GM12865 (cell line): ENCODE measurements at places on chromosomes 16 and 17.

DNA sequence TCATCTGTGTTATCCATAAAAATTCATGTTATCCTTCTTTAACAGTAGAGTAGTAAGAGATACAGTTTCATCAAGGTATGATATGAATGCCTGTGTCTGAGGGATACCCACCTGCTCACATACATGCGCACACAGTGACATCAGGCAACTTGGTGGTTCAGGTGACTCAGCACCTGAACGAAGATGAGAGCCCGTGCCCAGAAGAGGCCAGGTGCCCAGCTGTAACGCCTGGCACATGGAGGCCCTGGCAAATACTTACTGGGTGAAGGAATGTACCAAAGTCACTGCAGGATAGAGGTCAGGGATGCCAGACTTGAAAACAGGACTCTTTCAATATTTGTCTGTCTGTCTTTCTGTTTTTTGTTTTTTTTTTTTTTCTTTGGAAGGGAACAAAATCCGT, 72.6 kb upstream of the LGALS9 start:
- DNase-seq = no peak

- no peak for DNase-seq
These were observed 215.5 kb upstream of the RPL38 start for GRCh38 chr17:73987845-73988509.

GRCh38 chr16:12576878-12577277, 226.8 kb downstream of the CPPED1 start:
- DNase-seq = no peak

- no peak for DNase-seq
These were observed 13.9 kb downstream of the LRRC37B start for GRCh38 chr17:32020943-32021614.

DNA sequence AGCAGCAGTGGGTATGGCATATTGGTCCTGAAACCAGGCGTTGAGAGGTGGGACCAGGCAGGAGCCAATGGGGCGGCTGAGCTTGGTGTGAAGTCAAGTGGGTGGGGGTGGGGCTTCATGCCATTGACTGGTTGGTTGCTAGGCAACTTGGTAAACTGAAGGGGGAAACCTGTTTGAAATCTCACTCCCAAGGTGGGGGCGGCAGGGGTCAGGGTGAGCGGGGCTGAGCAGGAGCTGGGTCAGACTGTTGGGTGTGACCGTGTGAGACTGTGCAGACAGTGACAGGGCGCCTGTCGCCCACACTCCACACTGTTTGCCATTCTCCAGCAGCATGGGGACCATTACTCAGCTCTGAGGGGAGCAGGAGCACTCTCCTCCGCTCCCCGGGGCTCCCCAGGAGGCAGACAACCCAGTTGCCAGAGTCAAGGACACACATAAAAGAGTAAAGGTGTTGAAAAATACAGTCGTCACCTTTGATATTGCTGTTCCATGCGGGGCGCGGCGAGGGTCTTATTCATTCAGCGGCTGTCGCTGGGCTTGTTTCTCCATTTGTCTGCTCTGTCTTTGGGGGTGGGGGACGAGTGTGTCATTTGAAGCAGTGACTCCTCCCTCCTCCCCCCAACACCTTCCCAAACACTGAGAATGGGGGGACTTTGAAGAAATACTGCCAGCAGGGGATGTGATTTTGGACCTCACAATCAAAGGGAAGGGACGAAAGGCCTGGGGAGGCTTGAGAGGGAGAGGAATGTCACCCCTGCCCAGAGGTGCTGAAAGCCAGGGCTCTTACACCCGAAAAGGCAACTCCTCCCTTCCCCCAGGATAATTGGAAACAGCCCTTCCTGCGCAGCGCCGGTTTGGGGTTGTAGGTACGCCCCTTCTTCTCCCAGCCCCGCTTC, 1.2 kb upstream of the EFNB3 start:
- peak; percentile 29 for DNase-seq
